Endothelial cell of umbilical vein (primary cell): ENCODE measurements at places on chromosomes 2 and 18.
A peak's percentile ranks its signal among the peaks of the same experiment; 100 is the strongest.

- no peak for DNase-seq
Measured at GRCh38 chr2:138058427-138058826, 94.2 kb downstream of the HNMT start.

GRCh38 chr2:38284971-38285370 is 92.1 kb downstream of the ATL2 start:
- DNase-seq = no peak

GRCh38 chr2:12051831-12052230 is 305.4 kb downstream of the LPIN1 start:
- no peak for DNase-seq

DNA sequence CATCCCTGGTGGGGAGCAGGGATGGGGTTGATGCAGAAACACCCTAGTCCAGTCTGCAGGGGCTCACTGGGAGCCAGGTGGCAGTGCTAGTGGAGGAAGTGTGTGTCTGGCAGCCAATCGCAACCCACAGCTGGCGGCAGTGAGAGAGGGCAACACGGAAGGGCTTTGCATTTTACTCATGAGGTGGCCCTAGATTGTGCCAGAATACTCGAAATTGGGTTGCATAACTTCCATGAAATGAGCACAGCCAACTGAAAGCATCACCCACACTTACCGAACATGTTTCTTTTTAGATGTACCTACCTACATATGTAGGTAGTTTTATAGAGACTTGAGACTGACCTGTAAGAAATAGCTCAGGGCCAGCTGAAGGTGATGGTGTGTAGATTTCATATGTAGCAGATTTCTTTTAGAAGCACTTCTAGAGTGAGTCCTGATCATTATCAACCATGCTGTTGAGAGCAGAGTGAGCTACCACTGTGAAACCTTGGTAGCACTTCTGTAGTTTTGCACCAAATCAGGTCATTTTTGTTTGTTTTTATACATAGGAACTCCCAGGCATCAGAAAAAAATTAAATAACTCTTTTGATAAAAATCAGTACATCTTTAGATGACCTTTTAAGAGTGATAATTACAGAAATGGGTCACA is 13.0 kb downstream of the IL18R1 start:
- DNase-seq = no peak

DNA sequence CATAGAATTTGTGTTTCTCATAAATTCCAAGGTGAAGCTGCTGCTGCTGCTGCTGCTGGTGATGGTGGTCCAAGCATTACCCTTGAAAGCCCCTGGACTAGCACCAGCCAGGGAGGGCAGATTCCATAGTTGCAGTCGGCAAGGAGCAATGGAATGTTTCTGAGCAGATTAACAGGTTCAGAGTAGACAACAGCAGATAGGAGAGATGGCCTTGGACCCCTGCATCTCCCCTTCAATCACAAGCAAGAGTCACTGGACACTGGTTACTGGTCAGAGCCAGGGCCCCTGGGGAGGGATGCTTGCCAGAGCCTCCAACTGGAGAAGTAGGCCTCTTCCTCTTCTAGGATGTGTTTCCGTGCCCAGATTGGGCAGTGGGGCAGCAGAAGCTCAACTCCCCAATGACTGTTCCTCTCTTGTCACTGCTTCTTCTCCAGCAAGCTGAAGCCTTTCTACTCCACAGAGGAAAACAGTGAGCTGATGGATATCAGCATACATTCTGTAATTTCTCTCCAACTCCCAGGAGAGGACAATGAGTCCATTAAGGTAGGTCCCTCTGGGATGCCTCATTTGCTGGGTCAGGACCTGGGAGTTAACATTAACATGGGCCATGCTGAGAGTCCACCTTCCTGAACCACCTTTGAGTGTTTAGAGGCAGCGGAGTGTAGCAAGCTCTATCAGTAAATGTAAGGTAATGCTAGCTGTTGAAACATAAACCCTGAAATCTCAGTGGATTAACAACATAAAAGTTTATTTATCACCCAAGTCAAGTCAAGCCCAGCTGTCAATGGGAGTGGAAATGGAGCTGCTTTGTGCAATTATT is 35.3 kb downstream of the MROH2A start:
- no peak for DNase-seq

- no peak for DNase-seq
Measured at GRCh38 chr2:226898897-226899296, 63.0 kb downstream of the RHBDD1 start.

GRCh38 chr2:240930631-240931318 is 24.6 kb downstream of the CROCC2 start:
- no peak for DNase-seq

DNA sequence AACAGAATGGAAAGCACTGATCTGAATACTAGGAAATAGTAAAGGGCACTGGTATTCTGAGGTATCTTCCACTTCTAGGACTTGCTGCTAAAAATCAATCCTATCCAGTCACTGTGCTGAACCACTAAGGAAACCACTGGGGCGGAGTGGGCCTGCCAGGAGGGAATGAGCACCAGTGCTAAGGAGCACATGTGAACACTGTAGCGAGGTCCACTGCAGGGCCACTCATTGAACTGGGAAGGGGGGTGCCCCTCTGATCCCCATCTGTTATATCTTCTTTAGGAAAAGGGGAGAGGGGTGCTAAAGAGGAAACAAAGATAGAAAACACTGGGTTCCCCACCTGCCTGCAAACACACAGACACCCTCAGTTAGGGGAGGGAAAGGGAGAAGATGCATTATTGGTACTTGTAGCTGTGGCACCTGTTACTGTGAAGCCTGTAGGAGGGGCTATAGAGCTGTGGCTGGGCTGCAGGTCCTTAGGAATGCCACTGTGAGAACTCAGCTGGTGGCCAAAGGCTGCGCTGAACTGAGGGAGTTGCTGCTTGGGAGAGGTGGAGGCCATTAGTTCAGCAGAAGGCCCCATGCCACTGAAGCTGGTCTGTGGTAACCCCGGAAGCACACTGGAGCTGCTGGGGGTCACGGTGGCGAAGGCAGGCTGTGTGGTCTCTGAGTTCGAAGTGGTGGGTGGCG is 81.8 kb downstream of the INO80D start:
- DNase-seq = no peak

DNA sequence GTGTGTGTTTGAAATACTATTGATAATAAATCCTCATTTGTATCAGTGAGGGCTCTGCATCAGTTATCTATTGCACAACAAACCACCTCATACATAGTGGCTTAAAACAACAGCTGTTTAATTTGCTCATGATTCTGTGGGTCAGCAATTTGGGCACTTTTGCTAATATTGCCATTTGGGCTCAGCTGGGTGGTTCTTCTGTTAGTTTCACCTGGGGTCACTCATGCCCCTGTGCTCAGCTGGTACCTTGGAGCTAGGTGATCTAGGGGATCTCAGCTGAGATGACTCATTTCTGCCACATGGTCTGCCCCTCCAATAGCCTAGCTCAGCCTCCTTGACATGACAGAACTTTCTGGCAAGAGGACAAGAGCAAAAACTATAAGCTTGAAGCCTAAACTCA is 126.3 kb downstream of the LYPD6B start:
- no peak for DNase-seq

GRCh38 chr2:196592331-196592910 is 47.1 kb upstream of the CCDC150 start:
- peak; percentile 39 for DNase-seq

- DNase-seq = no peak
Measured at GRCh38 chr2:121189661-121190381, 95.2 kb downstream of the TFCP2L1 start.

- no peak for DNase-seq
Measured at GRCh38 chr18:25010623-25011374, 341.2 kb downstream of the ZNF521 start.

DNA sequence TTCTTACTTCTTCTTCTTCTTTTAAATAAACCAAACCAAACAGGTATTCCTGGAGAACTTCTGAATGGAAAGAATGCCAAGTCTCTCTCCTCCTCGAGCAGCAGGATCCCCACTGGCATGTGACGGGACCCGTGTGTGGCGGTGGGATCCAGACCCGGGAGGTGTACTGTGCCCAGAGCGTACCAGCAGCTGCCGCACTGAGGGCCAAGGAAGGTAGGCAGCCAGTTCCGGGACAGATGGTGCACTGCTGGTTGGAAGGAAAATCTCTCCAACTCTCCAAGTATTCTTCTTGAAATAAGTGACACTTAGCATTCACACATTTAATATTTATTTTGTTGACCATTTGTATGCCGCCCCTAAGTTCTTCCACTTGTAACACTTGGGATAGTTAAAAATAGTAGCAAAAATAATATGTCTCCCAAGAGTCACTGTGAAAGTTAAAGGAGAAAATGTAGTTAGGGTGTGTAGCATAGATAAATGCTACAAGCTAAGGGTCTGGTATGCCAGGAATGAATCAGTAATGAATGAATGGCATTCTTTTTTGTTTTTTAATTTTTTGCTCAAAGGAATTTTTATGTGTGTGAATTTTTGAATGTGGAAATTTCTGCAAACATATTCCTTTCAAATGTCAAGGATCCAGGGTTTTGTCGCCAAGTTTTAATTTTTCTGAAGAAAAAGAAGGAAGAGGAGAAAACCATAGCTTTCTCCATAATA is 349.9 kb downstream of the THSD7B start:
- no peak for DNase-seq
